ENCODE measurements at places on chromosomes 2 and 18.

DNA sequence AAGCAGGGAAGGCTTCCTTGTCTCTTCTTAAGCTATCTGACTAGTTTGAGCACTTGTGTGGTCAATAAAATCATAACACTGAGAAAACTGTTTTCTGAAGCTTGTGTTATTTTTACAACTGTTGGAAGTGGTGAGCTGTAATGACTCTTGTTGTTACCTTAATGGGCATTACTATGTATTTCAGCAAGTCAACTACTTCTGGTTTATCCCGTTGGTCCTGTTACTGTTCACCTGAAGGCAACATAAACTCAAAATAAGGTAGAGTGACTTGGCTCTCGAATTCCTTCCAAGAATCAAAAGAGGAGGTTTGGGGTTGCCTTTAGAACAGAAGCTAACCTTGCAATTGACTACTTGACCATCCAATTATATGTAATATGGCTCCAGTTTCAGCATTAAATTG is 23.2 kb upstream of the FIGN start:
- DNase-seq: no peak

DNA sequence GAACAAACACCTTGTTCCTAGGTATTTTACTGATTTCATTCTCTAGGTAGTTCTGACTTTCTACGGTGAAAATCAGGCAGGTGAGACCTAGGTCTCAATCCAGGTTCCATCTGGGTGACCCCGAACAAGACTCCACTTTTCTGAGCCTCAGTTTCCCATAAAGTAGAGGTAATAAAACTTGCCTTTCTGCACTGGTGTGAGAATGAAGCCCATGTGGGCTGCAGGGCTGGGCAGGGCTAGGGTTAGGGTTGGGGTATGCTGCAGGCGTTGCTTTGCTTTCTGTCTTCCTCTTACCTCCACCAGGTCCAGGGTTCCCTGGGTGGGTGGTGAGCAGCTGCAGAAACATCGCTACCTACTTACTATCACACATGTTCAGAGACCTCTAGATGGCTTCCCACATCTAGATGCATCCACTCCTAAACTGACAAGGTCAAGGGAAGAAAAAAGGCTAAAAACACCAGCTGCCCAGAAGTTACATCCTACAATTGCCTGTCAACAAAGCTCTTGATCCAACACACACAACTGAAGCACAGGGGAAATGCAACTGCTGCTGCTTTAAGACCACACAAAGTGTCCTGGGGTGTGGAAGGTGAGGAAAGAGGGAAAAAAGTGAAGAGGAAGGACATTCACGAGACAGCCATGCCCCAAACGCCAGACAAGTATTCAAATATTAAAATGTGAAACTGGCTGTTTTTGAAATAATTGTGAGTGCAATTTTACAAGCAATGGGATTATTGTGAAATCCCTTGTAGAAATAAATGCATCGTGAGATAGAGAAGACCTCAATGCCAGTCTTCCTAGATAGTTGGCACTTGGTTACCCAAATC is 23.5 kb downstream of the MBP start:
- DNase-seq: no peak

GRCh38 chr2:10028988-10029874 is 14.1 kb upstream of the KLF11 start:
- no peak for DNase-seq

DNA sequence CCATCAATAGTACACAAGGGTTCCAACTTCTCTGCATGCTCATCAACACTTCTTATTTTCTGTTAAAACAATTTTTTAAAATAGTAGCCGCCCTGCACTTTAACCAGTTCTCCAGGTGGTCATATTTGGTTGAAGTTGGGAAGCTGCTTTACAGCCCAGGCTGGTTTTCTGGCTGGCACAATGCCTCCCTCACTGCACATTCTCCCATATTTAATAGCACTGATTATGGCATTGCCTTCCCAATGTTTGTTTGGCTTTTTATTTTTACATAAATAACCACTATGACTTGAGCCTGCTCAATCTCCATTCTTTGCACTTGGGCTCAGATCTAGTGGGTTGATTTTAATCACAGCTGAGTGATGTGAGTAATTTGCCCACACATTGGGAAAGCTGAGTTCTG is 111.9 kb upstream of the MAP4K3 start:
- DNase-seq: no peak

DNA sequence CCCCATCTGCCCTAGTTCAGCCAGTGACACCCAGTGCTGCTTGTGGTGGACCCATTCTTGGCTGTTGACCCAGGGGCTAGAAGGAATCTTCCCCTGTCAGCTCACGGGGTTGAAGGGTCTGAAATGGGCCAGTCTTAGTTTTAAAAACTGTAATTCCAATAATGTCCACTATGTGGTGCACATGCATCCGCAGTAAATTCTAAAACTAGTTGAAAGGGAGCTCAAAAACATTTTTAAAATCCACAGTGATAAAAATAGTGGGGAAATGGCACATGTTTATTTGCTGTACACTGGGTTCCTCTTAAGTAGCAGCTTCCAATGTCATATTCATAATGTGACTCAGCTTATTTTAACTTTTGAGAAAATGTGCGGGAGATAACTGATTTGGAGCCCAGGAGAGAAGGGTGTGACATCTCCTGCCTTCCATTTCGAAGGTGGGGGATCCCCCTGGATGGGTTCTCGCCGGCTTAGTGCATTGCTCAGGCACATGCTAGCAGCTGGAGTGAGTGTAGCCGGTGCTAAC is 32.8 kb downstream of the GRHL1 start:
- DNase-seq: peak; percentile 64
